ENCODE measurements at places on chromosomes 12 and 14. TPM values are rescaled to one million over a fixed set of nuclear protein-coding genes. Genes with fewer than 3 reads are reported as not detected.

Gene NPAS3
- not detected for total RNA-seq

Gene SYCP3
- total RNA-seq, result 0.12 TPM

Gene TSPAN19
- not detected for total RNA-seq

Gene POTEG
- not detected for total RNA-seq

Gene SAMD15
- 2.3 TPM for total RNA-seq

Gene CCDC177
- not detected for total RNA-seq

Gene SPTSSA
- 21.6 TPM for total RNA-seq

Gene KLHL33
- total RNA-seq, result not detected

Gene RPL41
- 5,699 TPM for total RNA-seq

Gene SERPINA12
- not detected for total RNA-seq

Gene KLRC3
- total RNA-seq, result not detected

Gene NEUROD4
- total RNA-seq, result not detected

Gene RERGL
- not detected for total RNA-seq

Measured in A549 treated with DMSO at 1 μM for 4 hours (cell line).